B cell (primary cell): ENCODE measurements at places on chromosomes 5 and 9. TPM values are rescaled to one million over a fixed set of nuclear protein-coding genes. Genes with fewer than 3 reads are reported as not detected.

Gene PLPP6
- polyA plus RNA-seq = 2.7 and 6.3 TPM in 2 replicates

Gene SLC27A6
- not detected in 2 replicates for polyA plus RNA-seq

GRCh38 chr9:137556069-137556838, 4.6 kb downstream of the MRPL41 start:
- no peak for DNase-seq

Gene TMEM252
- polyA plus RNA-seq = 0.10 TPM in 1 of 2 replicates, not detected in the other

- no peak for DNase-seq
Observed at GRCh38 chr5:32051796-32052195, 122.3 kb downstream of the GOLPH3 start.

GRCh38 chr5:1417586-1418225, 27.5 kb downstream of the SLC6A3 start:
- DNase-seq = no peak

Gene C5orf63
- polyA plus RNA-seq = 7.0 and 10.3 TPM in 2 replicates

Gene INSL4
- polyA plus RNA-seq = not detected in 2 replicates

DNA sequence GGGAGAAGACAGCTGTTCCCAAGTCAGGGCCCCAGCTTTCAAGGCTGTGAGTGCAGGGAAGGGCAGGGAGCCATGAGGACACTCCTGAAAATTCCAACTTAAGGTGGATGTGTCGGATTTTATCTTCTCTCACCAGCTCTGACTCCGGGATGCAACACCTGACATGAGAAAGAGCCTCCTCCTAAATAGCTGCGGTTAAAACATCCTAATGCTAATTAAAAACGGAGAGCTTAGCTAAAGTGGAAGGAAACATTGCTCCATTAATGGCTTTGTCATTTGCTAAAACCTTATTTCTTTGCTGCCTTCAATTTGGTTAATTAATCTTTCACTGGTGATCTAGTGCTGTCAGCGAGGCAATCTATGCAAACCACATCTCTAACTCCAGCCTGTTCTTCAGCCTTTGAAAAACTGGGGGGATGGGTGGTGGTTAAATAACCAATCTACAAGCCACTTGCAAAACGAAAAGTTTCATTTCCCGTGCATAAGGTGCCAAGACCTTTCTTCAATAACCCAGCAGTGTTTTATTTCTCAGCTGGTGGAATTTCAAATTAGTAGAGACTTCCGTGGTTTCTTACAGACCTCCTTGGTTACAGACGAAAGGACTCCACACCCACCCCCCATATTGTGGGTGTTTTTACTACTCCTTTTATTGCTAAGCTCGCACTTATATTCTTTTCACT, 379.6 kb downstream of the MLLT3 start:
- DNase-seq = peak; percentile 49

DNA sequence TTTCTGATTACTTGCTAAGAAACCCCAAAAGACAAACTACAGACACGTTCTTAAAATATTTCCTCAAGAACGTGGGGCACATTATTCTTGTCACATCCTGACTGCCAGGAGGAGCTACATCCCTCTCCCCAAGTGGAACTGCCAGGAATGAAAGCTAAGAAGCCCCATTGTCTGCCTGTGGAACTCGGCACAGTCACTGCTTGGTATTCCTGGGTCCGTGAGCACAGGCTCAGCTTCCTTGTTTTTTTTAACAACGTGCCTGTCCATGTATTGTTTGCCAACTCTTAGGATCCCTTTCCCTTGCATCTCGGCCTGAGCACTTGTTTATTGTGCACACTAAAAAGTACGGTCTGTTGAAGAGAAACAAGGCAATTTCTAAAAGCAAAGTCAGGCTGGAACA, 47.0 kb upstream of the SELENOP start:
- DNase-seq = no peak

Gene FOXD4L4
- 0.15 TPM in 1 of 2 replicates, not detected in the other for polyA plus RNA-seq

- no peak for DNase-seq
Observed at GRCh38 chr5:34632807-34633422, 23.2 kb upstream of the RAI14 start.

- no peak for DNase-seq
Observed at GRCh38 chr9:113837334-113837733, 38.8 kb upstream of the ZNF618 start.

- DNase-seq = no peak
Observed at GRCh38 chr9:76602199-76602598, 143.2 kb downstream of the GCNT1 start.

Gene OR1Q1
- polyA plus RNA-seq = 0.46 TPM in 1 of 2 replicates, not detected in the other

DNA sequence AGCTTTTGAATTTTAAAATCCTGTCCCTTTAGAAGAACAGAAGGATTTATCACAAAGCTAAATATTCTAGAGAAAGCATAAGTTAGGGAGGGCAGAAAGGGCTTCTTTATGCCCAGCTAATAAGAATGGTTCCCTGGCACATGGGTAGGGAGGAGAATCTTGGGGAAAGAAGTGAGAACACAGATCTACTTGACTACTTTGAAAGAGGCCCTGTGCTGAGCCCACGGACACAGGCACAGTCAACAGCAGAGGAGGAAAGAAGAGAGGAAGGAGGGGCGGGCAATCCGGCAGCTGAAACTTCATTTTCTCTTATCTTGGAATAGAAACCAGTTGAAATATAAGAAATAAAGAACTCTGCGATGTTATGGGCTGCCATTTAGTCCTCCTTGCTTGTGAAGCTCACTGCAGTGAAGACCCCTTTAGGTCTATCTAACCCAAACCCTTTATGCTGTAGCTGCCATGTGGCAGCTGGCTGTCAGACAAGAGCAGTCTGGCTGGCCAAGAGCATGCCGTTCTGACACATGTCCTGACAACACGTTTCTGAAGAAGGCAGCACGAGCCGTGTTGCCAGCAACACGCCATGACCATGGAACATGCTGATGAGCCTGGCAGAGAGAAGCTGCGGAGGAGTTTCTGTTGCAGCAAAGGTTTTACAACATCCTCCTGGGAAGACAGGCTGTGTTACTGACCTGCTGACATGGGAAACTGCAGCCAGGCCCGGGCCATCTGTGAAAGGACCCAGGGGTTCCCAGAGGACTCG, 34.2 kb downstream of the ABLIM3 start:
- no peak for DNase-seq

GRCh38 chr5:16666130-16666882, 49.5 kb upstream of the RETREG1 start:
- DNase-seq = no peak

GRCh38 chr9:74498621-74499095, 1.5 kb downstream of the RORB start:
- DNase-seq = peak; percentile 33

DNA sequence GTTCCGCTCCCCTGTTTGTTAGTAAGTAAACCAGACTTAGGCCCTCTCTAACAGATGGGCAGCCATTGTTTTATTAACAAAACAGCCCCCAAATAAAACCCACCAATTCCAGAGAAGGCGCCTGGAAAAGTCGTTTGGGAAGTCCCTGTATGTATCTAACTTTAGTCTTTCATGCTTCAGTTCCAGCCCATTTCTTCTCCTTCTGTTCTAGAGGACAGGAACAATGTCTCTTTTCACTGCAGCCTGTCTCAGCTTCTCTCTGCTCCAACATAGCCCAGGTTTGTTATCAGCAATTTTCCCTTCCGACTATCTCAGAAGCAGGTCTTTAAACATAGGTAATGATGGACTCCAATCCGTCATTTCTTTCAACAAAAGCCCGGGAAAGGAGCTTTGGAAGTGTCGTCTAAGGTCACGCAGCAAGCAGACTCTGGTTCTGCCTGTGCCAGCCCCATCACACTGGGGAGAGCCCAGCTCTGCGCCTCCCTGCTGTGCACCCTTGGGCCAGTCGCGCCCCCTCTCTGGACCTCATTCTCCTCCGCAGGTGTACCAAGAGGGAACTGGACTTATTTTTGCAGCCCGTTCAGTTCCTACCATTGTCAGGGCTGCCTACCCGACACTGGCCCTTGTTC, 9.6 kb upstream of the AKNA start:
- DNase-seq = no peak

Gene IFNA2
- polyA plus RNA-seq = not detected in 2 replicates

DNA sequence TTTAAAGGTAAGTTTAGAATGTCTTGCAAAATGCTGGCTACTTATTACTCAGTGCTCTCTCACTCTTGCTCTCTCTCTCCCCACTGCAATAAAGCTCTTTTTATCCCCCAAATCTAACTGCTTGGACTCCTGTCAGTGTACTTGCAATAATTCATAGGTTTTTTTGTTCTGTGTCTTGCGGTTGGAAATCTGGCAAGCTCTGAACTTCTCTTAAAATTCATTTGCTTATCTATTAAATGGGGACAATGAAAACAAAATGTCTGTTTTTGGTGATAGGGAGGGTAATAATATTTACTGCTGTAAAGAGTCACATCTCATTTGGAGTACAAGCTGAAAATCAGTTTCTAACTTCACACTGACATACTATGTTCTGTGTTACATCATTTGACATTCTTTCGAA, 18.7 kb upstream of the OR13D1 start:
- no peak for DNase-seq

DNA sequence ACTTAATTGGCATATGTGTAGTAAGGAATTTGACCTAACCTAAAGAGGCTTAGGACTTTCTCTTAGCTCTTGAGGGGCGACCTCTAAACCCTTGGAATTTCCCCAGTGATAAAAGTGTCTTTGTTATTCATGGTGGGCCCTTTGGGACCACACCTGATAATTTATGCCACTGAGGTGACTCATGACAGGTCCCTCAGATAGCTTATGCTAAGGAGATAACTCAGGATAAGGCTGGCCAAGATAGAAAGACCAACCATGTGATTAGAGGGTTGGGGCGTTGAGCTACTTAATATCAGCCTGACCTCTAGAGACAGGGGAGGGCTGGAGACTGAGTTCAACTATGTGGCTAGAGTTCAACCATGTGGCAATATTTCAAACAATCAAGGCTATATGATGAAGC, 218.1 kb downstream of the AP3B1 start:
- DNase-seq = no peak
